GOT3 (cell line): ENCODE measurements at places on chromosomes 2 and 18.

DNA sequence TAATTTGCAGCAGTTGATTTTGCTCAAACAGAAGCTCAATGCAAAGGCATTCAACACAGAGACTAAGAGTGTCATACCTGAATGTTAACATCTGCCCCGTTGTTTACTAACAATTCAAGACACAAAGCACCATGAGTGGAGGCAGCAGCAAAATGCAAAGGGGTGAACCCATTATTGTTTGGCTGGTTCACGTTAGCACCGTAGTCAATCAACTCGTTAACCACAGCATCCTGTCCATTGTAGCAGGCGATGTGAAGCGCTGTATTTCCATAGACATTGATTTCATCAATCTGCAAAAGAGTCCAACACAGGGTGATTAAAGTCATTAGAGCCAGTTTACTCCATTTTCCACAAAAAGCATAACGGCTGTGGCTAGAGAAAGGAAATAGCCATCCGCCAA lies 189.3 kb downstream of the ANKRD44 start:
- no peak for DNase-seq

- no peak for DNase-seq
These were observed 28.6 kb downstream of the IRS1 start for GRCh38 chr2:226771067-226771466.

- no peak for DNase-seq
These were observed 38.2 kb downstream of the AOX1 start for GRCh38 chr2:200624026-200624425.

GRCh38 chr2:99765731-99766318 lies 276.0 kb upstream of the REV1 start:
- DNase-seq = no peak

DNA sequence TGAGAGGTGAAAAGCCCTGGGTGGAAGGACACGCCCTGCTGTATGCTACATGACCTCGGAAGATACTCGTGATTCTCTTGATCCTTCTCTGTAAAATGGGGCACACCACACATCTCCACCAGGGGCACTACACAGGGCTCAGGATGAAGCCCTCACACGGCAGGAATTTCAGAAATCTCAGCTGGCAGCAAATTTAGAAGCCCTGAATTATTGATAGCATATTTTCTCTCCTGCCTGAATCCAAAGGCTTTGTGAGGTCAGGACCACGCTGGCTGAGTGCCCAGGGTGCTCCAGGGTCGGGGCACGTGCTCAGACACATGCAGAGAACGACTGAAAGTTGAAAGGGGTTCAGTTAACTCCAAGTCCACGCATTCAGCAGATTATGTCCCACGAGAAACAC lies 42.1 kb upstream of the GALR1 start:
- peak; percentile 3 for DNase-seq

DNA sequence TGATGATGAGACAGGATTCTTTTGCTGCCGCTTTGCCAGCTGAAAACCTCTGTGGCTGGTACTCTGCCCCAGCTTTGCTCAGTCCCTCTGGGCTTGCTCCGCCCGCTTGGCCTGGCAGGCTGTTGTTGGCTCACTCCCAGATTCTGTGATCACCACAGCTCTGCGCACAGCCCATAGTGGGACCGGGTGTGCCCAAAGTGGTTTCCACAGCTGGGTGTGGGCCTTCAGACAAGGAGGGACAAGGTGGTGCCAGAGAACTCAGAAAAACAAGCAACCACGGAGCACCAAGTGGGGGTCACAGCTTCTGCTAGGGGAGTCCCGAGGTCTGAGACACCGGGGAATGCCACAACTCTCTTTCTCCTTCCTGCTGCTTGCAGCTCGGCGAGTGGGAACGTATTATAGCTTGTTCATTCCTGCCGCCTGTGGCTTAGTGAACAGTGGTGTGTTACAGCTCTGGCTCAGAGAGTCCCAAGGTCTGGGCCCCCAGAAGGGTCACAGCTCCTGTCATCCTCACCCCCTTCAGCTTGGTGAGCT lies 9.2 kb upstream of the KYNU start:
- DNase-seq = peak; percentile 52

DNA sequence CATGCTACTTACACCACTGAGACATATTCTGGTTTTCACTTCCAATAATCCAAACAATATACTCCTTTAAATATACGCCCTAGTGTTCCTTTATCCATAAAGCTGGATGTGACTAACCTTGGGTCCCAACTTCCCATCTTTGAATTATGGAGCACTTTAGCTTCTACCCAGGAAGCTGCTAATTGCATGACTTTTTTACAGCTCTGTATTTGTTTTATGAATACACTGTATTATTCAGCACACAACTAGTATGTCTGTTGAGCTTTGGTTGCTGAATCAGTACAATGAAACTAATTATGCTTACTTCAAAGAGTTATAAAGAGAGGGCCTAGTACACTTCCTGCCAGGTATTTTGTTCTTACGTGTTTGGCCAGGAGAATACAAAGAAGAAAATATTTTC lies 118.5 kb downstream of the BAZ2B start:
- DNase-seq = no peak

DNA sequence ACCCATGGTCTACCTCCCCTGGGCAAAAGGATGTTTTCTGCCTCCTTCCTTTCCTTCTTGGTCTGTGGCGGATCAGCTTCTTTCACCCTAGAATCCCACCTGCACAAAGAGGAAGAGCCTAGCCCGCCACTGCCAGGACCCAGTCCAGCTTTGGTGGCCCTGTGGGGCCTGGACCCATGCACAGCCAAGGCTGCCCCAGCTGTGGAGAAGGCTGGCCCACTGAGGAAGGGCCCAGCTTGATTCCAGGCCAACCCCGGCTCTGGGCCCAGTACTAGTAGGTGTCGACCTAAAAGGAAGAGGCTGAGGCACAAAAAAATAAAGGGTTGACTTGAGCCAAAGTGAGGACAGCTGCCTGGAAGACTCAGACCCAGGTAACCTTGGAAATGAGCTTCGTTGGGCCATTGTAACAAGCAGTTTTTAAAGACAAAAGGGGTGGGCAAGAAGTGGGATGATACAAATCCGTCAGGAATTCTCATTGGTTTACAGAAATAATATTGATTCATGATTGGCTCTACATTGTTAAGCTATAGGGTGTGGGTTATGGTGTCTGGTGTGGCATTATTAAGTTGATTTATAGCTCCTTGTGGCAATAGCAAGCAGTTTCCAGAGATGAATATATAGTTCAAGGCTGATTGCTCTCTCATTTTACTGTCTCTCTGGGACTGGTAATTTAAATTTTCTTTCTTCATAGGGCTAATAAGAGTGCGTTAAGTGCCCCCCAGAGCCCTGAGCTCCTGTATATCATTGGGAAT lies 29.8 kb upstream of the MAL start:
- no peak for DNase-seq

DNA sequence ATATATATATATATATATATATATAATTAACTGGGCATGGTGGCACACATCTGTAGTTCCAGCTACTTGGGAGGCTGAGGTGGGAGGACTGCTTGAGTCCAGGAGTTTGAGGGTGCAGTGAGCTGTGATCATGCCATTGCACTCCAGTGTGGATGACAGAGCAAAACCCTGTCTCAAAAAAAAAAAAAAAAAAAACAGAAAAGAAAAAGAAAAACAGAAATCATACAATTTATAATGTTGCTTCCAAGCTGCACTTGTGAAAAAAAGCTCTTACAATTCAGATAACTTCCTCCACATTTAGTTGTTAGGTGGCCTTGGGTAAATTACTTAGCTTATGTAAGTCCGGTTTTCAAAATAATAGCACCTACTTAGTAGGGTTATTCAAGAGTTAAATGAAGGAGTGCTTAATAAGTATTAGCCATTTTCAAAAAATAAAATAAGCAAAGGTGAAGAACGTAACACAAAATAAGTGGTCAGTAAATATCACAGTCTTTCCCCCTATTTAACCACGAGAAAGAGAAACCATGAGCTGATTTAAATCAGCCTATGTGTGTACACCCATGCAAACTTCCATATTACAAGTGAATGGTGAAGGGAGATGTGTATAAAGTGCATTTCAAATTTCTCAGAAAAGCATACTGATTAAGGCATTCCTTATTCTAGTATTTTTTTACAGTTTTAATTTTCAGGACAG lies 2.3 kb downstream of the WIPF1 start:
- no peak for DNase-seq

GRCh38 chr18:38496222-38496793 lies 930.7 kb upstream of the CELF4 start:
- no peak for DNase-seq

DNA sequence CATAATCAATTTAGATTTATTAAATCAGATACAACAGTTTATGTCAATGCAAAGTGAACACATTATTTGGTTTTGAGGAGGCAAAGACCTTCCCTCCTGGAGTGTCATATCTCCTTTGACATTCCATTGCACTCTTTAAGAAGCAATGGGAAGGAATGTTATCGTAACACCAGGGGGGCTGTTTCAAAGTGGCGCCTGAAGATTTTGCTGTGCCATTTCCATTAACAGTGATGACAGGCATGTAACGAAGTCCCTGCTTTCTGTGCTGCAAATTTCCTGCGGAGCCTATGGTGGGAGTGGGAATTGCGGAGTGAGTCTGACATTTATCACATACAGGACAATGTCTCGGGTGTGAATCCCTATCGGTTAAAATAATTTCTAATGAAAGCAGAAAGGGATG lies 499.6 kb upstream of the RAB6C start:
- DNase-seq = no peak

DNA sequence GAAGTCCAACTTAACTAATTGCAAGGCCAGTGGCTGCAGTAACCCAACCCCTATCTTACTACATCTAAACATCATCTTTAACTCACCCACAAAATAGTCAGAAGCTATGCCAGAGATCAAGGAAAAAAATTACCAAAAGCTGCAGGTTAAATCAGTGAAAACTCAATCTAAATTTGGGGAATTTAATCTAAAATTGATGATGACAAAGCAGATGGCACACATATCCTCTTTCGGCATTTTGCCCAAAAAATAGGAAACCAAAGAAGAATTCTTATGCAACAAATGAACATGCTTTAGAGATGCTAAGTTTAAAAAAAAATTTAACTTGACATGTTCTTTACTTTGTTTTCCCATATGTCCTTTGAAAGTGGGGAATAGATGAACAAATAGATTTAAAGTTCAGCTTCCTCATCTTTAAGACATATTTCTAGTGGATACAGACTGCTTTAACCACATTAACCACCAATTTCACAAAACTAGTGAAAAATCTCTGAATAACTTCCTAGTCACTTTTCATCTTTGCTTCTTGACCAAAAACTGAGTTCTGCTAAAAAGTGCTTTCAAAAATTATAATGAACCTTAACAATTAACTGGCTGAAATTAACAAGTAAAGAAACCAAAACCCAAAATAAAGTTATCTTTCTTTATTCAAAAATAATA lies 74.3 kb upstream of the CCDC150 start:
- DNase-seq = no peak

- no peak for DNase-seq
These were observed 48.8 kb downstream of the RND3 start for GRCh38 chr2:150438654-150439053.

- no peak for DNase-seq
These were observed 1.1 kb downstream of the CASP8 start for GRCh38 chr2:201261471-201261870.

GRCh38 chr2:164766216-164766953 lies 75.2 kb downstream of the COBLL1 start:
- no peak for DNase-seq

DNA sequence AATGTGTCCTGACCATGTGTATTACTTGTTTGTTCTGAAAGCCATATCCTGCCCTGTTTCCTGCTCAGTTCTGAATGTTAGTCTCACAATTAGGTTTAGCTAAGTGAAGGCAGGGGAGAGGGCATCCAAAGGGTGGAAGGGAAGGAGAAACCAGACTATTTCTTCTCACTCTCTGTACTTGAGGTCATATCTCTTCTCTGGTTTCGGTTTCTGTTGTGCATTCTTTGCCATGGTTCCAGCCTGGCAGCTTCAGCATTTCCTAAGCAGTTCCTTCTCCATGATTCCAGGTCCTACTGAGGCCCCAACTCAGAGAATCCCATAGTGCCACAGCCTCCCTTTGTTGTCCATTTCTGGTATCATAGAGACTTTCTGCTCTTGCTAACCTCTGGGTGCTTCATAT lies 40.3 kb upstream of the HNMT start:
- DNase-seq = no peak

DNA sequence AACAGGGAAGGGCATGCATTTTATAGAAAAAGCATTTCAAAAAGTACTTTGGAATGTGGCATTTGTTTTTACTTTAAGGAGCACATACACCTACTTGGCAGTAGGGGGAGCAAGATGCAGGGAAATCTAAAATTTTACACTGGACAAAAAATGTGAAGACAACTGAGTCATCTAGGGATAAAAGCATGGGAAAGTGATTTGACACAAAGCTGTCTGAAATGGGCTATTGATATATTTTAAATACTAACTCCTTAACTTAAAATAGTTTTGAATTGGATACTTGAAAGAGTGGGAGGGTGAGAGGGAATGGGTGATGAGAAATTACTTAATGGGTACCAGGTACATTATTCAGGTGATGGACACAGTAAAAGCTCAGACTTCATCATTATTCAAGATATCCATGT lies 15.8 kb downstream of the TMEM200C start:
- no peak for DNase-seq
